ENCODE measurements at places on chromosomes 6 and 20. TPM values are rescaled to one million over a fixed set of nuclear protein-coding genes. Genes with fewer than 3 reads are reported as not detected.

BPIFB2 gene
- not detected for total RNA-seq

SASH1 gene
- 49.3 TPM for total RNA-seq

MTFR2 gene
- 0.76 TPM for total RNA-seq

C20orf202 gene
- total RNA-seq: under 0.01 TPM

CDSN gene
- under 0.01 TPM for total RNA-seq

MCUR1 gene
- total RNA-seq: 6.5 TPM

PSMB1 gene
- total RNA-seq: 312 TPM

ZSCAN26 gene
- total RNA-seq: 9.0 TPM

SLC23A2 gene
- total RNA-seq: 18.2 TPM

POM121L2 gene
- total RNA-seq: not detected

EMILIN3 gene
- total RNA-seq: 0.13 TPM

TDP2 gene
- total RNA-seq: 20.0 TPM

WFDC6 gene
- total RNA-seq: not detected

PRRT1 gene
- under 0.01 TPM for total RNA-seq

RGS19 gene
- 23.0 TPM for total RNA-seq

SEL1L2 gene
- total RNA-seq: not detected

TULP1 gene
- not detected for total RNA-seq

PNPLA1 gene
- total RNA-seq: not detected

GJA1 gene
- 1,357 TPM for total RNA-seq

SRMS gene
- total RNA-seq: not detected

NRSN1 gene
- not detected for total RNA-seq

CST4 gene
- total RNA-seq: not detected

JPH2 gene
- total RNA-seq: 0.13 TPM

TBXT gene
- total RNA-seq: not detected

CEP250 gene
- 6.7 TPM for total RNA-seq
